ENCODE measurements at places on chromosomes 5 and 9.

DNA sequence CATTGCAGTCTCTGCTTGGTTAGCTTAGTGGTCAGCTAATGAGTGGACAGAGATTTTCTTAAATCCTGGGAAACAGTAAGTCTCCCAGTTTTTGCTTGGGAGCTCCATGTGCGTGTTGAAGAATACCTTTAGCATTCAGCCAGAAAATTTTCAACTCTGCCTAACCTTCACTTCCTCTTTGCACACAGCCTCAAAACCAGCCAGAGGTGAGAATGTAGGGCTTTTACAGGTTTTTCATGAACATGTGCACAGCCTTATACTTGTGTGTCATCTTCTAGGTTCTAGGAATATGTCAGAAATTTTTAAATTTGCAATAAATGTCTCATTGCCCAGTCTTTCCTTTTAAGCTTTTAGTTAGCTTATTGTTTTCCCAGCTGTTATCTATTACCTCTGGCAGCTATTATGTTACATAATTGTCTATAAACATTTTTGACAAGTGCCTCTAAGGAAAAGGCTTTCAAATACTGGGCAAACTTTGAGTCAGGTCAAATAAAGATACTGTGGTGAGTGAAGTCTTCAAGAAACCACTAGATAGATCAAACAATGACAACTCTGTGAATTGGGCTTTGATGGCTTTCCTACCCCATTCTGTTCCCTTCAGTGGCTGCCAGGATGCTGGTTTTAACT, 12.7 kb downstream of the ADGRV1 start:
- no peak for DNase-seq

DNA sequence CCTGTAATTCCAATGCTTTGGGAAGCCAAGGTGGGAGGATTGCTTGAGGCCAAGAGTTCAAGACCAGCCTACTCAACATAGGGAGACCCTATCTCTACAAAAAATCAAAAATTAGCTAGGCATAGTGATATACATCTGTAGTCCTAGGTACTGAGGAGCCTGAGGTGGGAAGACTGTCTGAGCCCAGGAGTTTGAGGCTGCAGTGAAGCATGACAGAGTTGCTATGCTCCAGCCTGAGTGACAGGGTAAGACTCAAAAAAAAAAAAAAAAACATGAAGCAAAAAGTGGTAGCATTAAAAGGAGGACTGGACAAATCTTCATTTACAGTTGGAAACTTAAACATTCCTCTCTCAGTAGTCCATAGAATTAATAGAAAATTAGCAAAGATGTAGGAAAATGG, 9.8 kb downstream of the CCNG1 start:
- no peak for DNase-seq

- DNase-seq: no peak
Observed at GRCh38 chr9:14349447-14350348, 35.8 kb upstream of the NFIB start.

DNA sequence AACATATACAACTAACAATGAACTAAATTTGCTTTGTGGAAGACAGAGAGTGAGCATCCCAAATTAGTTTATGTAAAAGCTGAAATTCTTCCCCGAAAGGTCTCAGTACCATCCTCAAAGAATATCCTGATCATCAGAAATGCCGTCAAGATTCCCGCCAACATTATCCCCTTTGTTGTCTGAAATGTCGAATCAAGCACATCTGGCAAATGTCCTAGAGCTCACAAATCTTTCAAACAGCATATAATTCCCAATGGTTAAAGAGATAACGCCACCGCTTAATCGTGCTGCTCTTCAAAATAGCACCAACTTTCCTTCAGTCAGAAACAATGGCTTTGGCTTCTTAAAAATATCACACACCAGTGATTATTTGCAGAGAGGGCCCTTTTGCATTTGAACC, 23.8 kb downstream of the MORN5 start:
- DNase-seq: no peak

GRCh38 chr9:113597390-113598241, 134.1 kb downstream of the RGS3 start:
- DNase-seq: no peak

- no peak for DNase-seq
Observed at GRCh38 chr5:36442352-36442751, 140.7 kb upstream of the RANBP3L start.

DNA sequence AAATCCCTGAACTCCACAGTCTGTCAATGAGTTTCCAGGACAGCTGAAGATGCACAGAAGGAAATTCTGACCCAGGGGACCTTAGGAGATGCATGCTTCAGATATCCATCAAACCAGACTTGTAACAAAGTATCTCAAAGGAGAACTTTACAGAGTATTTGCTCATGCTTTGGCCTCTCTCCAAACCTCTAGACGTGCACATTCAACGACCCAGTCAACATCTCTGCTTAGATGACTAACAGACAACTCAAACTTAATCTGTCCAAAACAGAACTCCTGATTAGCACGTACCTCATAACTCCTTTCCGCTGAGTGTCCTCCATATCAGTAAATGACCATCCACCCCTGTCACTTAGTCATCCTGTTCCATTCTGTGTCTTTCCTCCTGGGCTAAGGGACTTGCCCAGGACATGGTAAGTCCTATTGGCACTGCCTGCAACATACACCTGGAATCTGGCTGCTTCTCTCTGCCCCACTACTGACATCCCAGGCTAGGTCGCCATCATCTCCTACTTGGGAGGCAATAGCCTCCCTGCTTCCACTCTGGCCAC, 107.4 kb downstream of the LMNB1 start:
- no peak for DNase-seq

DNA sequence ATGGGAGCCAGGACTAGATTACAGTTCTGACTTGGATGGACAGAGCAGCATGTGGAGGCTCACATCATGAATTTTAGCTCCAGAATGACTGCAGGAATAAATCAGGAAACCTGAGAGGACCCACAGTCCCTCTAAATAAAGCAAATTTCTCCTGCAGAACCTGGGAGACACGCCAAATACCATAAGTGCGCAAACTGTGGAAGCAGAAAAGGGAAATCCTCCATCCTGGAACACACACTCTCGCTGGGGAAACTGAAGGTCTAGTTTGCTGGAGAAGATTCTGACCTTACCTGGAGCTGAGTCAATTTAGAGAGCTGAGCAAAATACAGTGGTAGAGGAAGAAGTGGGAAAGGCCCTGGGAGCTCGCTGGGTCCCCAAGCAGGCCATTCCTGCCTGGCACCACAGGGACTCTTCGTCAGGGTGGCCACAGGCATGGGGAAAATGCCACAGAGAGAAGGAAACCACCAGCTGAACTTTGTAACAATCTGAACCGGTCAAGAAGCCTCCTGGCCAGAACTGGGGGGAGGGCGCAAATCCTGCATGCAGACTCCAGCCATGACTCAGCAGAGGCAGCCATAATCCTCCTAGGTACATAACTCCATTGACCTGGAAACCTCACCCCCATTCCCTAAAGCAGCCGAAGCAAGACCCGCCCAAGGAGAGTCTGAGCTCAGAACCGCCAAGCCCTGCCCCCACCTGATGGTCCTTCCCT, 390.9 kb downstream of the LRRC70 start:
- no peak for DNase-seq

DNA sequence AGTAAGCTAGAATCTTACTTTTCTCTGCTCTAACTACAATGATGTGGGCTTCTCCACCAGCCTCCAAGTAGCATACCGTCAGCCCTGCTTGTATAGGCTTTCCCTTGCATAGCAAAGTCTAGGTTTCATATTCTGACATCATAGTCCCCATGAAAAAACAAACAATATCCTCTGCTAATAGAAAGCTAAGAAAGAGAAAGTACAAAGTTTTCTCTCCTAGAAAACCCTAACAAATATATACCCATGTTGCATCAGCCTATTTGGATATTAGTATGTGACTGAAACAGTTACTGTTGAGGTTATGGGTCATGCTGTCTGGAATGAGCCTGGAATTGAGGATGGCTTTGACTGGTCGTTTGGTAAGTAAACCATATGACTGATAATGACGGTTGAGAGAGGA, 1696.0 kb downstream of the MAT2B start:
- DNase-seq: no peak

GRCh38 chr5:169628892-169629291, 8.2 kb upstream of the DOCK2 start:
- no peak for DNase-seq

GRCh38 chr5:43305948-43306565, 7.2 kb downstream of the HMGCS1 start:
- DNase-seq: peak; percentile 21

DNA sequence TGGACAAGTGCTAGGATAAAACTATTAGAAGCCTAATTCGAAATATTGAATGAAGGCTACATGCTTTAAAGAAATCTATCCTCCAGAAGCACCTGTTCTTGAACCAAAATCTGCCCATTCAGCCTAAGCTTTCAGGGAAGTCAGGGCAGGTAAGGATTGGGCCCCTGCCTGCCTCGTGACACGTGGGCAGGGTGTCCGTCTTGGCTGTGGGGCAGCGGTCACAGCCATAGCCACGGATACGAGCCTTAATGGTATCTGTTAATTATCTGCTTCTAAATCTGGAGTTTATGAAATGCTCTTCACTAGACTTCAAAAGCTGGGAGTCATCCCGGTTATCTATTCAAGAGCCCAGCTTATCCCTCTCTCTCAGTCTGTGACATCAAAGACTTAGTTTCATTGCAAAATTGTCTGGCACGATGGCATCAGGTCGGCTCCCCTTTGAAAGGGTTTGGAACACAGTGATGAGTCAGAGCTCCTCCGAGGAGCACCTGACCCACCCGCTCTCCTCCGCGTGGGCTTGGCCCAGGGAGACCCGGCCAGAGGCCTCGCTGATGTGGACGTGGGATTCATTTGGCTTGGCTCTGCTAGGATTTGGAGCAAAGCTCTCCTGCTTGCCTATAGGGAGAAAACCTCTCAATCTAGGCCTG, 135.9 kb downstream of the MACROH2A1 start:
- no peak for DNase-seq

DNA sequence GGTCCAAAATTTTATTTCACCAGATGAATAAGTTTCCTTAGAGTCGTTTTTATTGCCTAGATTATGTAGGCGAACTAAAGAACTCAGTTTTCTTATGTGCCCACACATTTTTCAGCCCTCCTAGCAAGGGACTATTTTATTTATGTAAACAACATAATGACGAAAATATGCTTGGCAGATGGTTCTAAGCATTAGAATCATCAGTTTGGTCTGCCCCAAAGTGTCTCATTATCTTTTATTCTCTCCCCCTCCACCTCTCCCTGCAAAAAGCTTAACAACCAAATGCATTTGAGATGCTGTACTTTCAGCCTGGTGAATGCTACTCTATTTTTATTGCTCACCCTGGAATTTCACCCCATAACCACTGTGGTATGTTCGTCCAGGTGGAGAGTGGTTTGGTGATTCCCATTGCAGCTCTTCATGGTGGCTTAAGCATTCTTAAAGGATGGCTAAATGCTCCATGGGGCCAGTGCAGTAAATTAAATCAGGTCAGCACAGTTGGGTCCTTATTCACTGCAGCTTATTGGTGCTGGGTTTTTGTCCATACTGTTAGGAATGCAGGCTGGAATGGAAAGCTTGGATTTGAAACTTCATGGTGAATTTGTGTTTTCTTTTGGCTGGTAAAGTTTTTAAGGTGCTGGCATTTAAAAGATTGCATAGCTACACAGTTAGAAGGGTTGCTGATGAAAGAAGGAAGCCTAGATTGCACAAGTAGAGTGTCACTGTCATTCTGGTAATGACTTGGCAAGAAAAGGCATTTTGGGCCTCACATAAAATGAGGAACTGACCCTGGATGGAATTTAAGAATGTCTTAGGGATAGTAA, 39.2 kb downstream of the TLE4 start:
- no peak for DNase-seq

GRCh38 chr5:177963966-177964365, 32.1 kb downstream of the PROP1 start:
- no peak for DNase-seq

DNA sequence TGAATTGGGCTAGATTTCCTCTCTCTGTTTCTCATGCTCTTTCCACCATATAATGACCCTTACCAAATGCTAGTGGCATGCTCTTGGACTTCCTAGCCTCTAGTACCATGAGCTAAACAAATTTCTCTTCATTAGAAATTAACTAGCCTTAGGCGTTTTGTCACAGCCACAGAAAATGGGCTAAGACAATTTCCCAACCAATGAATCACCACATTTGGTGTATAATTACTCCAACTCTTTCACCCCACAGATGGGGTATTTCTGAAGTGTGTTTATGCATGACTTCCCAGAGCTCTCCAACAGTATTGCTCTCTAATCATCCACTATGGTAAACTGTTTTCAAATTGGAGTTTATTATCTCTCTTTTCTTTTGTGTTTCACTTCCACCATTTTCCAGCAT, 1041.1 kb upstream of the COX7C start:
- no peak for DNase-seq

DNA sequence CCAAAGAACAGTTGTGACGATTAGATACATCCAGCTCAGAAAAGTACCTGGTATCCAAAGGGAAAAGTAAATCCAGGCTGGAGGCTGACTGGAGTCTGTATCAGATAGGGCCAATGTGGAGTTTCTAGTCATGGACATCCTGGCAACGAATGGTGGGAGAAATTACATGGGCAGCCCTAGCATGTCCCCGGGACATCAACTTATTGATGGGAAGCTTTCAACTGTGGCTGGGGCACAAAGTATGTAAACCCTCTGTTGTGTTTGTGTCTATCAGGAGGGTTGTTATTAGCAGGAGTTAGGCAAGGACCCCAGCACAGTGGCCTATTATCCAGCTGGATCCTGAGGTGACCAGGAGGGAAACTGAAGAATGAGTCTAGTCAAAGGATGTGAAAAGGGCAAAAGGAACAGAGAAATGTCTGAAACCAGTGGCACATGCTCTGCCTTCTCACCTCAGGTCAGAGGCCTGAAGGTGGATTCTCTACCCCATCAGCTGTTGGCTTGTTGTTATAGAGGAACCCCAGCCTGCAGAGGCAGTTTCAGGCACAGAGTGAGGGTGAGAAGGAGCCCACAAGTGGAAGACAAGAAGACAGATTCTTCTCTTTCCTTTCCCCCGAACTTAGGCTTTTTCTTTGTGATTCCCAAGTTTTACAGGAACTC, 19.9 kb downstream of the IFNW1 start:
- DNase-seq: no peak

DNA sequence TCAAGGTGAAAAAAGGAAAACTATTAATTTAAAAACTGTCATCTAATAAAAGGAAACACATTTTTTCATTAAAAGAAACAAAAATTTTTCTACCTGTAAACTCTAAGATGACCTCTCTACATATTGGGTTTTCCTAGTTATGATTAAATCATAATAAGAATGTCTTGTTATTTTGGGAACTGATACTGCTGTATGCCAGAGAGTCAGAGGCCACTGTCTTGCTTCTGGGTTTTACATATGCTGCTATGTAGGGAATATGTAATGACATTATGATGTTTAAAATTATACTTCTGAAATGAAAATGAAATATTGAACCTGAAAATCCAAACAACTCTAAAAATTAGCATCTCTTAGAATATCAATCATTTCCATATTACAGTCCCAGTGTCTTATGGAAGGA, 63.7 kb downstream of the FEM1C start:
- DNase-seq: no peak

Measured in germinal center (tissue), 1 donor.